Esophagus muscularis mucosa (tissue), 4 donors: ENCODE measurements at places on chromosomes 6 and 20. TPM values are rescaled to one million over a fixed set of nuclear protein-coding genes. Genes with fewer than 3 reads are reported as not detected.

Gene ENPP4
- 27.4 TPM for total RNA-seq

Gene CST8
- not detected for total RNA-seq

Gene EYA4
- 2.1 TPM for total RNA-seq

Gene CGAS
- total RNA-seq, result 4.5 TPM

Gene THBS2
- total RNA-seq, result 25.7 TPM

Gene BPIFB4
- not detected for total RNA-seq

Gene HNF4A
- not detected for total RNA-seq

Gene TINAG
- not detected for total RNA-seq

Gene OR2J3
- total RNA-seq, result not detected

Gene EDN1
- total RNA-seq, result 18.2 TPM

Gene ABRACL
- 4.6 TPM for total RNA-seq

GRCh38 chr6:1819007-1819406, 209.3 kb downstream of the FOXC1 start:
- no peaks in the 10 kb centered on the region for H3K27me3 ChIP-seq
- DNase-seq, result no peak
- H3K4me1 ChIP-seq, result peaks cover 17% of the 10 kb centered on the region

- no peak overlapping the region for H3K27ac ChIP-seq
- no peak for DNase-seq
- H3K27me3 ChIP-seq, result no peaks in the 10 kb centered on the region
- H3K36me3 ChIP-seq, result no peaks in the 10 kb centered on the region
Measured at GRCh38 chr6:6858533-6858982, 249.2 kb upstream of the RREB1 start.

GRCh38 chr6:41429506-41430504, 94.4 kb downstream of the NCR2 start:
- H3K4me3 ChIP-seq, result no peak overlapping the region
- peak overlapping the region; percentile 65 for H3K27ac ChIP-seq
- peaks cover 39% of the 10 kb centered on the region for H3K4me1 ChIP-seq

GRCh38 chr20:4060064-4060795, 44.9 kb upstream of the RNF24 start:
- H3K4me3 ChIP-seq, result no peak overlapping the region
- no peak for DNase-seq
- no peaks in the 10 kb centered on the region for H3K27me3 ChIP-seq
- H3K36me3 ChIP-seq, result no peaks in the 10 kb centered on the region
- no peak overlapping the region for H3K27ac ChIP-seq
- H3K4me1 ChIP-seq, result peaks cover 26% of the 10 kb centered on the region

DNA sequence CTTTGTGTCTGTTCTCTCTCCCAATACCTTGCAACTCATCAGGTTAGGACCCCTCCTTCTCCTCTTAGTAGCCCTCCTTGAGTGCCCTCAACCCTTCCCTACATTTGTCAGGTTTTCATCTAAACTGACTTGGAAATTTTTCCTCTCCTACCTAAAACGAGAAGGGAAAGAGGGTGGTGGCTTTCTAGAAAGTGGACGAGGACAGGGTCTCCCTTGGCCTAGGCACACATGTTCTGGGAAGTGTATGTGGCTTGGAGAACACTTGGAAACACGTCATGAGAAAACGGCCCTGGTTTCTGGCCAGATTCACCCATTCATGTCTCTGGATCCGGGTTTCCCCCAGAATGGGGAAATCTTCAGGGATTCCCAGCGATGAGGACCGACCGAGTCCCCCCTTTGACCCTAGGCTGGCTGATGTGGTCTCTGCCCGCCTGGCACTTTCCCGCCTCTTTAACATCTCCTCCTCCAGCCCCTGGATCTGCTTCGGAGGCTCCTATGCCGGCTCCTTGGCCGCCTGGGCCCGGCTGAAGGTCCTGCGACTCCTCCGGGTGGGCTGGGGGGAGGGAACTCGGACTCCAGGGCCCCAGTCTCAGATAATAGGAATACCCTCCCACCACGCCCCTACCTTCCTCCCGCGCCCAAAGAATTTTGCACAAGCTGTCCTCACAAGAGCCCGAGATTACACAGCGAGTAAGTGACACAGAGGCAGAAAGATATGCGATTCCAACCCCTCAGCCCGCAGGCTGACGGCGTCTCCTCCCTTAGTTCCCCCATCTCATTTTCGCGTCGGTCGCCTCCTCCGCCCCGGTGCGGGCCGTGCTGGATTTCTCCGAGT, 3.0 kb downstream of the PRSS16 start:
- H3K27me3 ChIP-seq, result peaks cover 24% of the 10 kb centered on the region
- H3K36me3 ChIP-seq, result no peaks in the 10 kb centered on the region
- H3K27ac ChIP-seq, result no peak overlapping the region

GRCh38 chr6:101392586-101393230, 800 bp upstream of the GRIK2 start:
- H3K27ac ChIP-seq, result peak overlapping the region; percentile 16
- no peak for DNase-seq
- peaks cover 25% of the 10 kb centered on the region for H3K27me3 ChIP-seq
- H3K36me3 ChIP-seq, result no peaks in the 10 kb centered on the region

- DNase-seq, result no peak
- H3K36me3 ChIP-seq, result no peaks in the 10 kb centered on the region
- peak overlapping the region; percentile 86 for H3K27ac ChIP-seq
- H3K4me3 ChIP-seq, result peak overlapping the region; percentile 77
- H3K27me3 ChIP-seq, result no peaks in the 10 kb centered on the region
- H3K4me1 ChIP-seq, result peaks cover 11% of the 10 kb centered on the region
Measured at GRCh38 chr6:131807321-131807643, 538 bp upstream of the ENPP1 start.

- H3K4me3 ChIP-seq, result no peak overlapping the region
- no peaks in the 10 kb centered on the region for H3K27me3 ChIP-seq
- no peaks in the 10 kb centered on the region for H3K36me3 ChIP-seq
- no peaks in the 10 kb centered on the region for H3K4me1 ChIP-seq
Measured at GRCh38 chr6:13985663-13986325, 61.0 kb downstream of the RNF182 start.

- no peak overlapping the region for H3K27ac ChIP-seq
- H3K27me3 ChIP-seq, result no peaks in the 10 kb centered on the region
- no peaks in the 10 kb centered on the region for H3K36me3 ChIP-seq
- DNase-seq, result no peak
Measured at GRCh38 chr20:62697468-62697912, 11.1 kb upstream of the NTSR1 start.

DNA sequence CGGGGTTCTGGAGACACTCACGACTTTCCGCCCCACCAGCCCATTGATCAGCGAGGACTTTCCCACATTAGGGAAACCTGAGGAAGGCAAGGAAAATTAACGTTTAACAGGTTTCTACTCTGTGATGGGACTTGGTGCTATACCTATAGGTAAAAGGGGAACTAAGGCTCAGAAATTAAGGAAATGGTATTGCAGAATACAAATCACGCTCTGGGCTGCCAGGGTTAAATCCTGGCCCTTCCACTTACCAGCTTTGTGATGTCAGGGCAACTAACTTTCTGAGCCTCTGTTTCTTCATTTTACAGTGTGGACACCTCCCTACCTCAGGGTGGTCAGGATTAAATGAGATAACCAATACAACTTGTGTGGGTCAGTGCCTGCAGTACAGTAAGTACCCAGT, 8.8 kb downstream of the GNL1 start:
- no peak overlapping the region for H3K27ac ChIP-seq
- no peak overlapping the region for H3K4me3 ChIP-seq

DNA sequence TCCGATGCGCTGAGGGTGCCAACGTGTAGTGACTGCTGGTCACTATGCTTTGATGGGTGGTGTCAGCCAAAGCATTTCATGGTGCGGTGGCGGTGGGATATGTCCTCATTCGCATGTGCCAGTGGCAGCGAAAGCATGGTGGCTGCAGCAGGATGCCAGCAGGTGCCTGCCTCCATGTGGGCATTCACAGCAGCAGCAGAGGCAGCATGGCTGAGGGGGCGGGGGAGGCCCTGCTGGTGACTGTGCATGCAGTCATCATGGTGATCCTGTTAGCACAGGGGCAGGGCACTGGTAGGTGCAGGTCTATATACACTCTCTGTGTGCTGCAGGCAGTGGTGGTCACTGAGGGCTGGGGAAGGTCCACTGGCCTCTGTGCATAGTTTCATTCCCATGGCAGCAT, 22.0 kb downstream of the FIG4 start:
- H3K4me1 ChIP-seq, result no peaks in the 10 kb centered on the region
- no peaks in the 10 kb centered on the region for H3K27me3 ChIP-seq
- peaks cover 16% of the 10 kb centered on the region for H3K36me3 ChIP-seq
- DNase-seq, result no peak

- no peak overlapping the region for H3K4me3 ChIP-seq
- DNase-seq, result no peak
- H3K27me3 ChIP-seq, result no peaks in the 10 kb centered on the region
- H3K27ac ChIP-seq, result no peak overlapping the region
Measured at GRCh38 chr6:9537381-9537780, 877.5 kb downstream of the TFAP2A start.

DNA sequence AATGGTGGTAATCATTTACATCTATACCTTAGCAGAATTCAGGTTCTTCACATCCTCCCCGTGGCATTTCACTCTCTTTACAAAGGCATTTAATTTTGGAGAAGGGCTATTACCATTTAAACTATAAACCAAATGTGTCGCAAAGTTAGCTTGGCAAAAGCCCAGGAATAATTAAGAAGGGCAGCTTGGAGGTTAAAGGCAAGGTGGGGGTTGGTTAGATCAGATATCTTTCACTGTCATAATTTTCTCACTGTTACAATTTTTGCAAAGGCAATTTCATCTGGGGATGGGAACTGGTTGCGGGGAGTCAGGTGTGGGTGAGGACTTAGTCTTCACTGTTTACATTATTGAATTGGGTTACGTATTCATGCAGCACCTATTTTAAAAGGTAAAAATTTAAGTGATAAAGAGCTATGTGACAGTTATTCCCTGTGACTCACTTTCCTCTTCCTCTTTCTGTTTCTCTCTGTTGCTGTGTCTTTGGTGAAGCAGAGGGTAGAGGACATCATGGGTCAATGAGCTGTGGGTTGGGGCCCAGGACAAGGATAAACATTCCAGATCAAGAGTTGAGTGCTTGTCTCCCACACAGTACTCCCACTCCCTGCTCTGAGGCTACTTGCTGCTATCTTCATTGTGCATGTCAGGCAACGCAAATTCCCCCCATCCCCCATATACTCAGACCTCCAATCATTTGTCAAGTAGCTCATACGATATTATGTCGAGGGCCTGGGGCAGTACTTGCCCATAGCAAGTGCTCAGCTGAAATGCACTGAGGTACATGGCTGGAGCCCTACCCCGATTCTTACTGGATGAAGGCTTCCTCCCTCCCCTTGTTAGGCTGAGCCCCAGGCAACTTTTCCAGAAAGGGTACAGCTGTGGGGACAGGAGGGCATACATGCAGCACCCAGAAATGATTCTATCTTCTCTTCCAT, 223.1 kb upstream of the MYLIP start:
- H3K4me1 ChIP-seq, result no peaks in the 10 kb centered on the region
- no peak for DNase-seq

DNA sequence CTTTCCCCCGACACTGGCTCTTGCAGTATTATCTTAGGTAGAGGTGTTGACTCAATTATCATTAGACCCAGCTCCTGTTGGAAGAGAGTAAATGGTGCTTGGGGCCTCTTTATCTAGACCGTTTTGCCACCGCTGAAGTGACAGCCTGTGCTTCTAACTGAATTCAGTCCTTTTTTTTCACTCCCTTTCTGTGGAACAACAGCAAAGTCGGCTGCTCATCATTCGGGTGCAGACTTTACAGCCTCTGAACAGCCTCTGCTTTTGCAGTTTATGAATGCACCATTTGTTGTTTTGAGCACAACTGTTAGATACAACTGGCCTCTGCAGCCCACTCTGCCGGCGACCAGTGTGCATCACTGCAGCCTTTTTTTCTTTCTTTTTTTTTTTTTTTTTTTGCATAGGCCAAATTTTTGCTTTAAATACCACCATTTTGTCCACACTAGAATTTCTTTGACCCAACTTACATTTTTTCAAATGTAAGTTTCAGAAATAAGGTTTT, 35.8 kb downstream of the RREB1 start:
- H3K27ac ChIP-seq, result peak overlapping the region; percentile 97
- no peaks in the 10 kb centered on the region for H3K36me3 ChIP-seq
- H3K27me3 ChIP-seq, result no peaks in the 10 kb centered on the region
- no peak for DNase-seq

DNA sequence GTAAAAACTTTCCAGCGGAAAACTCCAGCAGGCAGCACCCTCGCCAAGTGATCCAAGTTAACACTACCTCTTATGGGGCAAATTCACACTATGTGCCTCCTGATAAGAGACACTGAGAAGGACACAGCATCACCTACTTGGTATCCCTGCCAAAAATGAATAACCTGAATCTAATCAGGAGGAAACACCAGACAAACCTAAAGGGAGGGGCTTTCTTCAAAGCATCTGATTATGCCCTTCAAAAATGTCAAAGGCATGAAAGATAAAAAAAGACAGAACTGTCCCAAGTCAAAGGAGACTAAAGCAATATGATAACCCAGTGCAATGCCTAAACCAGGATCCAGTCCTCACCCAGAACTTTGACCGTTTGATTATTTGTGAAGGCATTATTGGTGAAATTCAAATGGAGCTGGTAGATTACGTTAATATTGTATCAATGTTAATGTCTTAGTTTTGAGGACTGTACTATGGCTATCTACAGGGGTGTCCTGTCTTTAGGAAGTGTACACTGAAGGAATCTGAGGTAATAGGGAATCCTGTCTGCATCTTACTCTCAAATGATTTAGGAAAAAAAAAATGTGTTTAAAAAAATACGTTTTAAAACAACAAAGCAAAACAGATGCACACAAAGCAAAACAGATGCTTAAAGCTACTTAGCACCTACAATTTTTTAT, 8.3 kb downstream of the TBC1D7 start:
- H3K27ac ChIP-seq, result no peak overlapping the region
- H3K36me3 ChIP-seq, result peaks cover 85% of the 10 kb centered on the region
- no peaks in the 10 kb centered on the region for H3K4me1 ChIP-seq
- no peak overlapping the region for H3K4me3 ChIP-seq
- no peaks in the 10 kb centered on the region for H3K27me3 ChIP-seq

DNA sequence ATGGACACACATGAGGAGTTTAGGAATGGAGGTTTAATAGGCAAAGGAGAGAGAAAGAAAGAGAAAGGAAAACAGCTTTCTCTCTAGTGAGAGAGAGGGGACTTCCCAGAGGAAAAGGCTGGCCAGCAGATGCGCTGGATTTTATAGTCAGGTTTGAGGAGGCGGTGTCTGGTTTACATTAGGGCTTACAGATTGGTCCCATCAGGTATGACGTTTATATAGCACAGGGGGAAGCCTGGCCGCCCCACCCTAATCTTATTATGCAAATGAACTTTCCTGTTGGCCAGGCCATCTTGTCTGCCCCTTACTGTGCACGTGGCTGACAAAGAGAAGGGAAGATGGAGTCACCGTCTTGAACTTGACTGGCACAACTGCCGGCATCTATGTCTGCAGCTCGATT, 86.6 kb upstream of the QKI start:
- peaks cover 7% of the 10 kb centered on the region for H3K4me1 ChIP-seq
- H3K27me3 ChIP-seq, result no peaks in the 10 kb centered on the region
- no peaks in the 10 kb centered on the region for H3K36me3 ChIP-seq
- no peak for DNase-seq
- no peak overlapping the region for H3K27ac ChIP-seq
- H3K4me3 ChIP-seq, result no peak overlapping the region

DNA sequence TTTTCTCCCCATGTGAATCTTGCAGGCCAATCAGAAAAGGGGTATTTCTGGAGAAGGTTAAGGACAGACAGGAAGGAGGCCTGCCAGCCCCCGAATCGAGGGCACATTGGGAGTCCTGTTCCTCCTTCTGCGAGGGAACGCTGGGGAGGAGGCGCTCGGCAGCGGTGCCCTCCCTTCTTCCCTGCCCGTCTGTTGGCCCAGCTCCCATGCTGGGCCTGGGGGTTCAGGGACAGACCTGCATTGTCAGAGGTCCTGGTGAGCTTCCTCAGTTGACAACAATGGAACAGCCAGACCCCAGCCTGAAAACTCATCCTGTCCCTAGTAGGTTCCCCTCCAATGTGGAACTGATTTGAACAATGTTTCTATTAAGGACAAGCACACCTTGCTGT, 15.1 kb upstream of the SYNJ2 start:
- H3K27me3 ChIP-seq, result no peaks in the 10 kb centered on the region
- DNase-seq, result no peak
- H3K27ac ChIP-seq, result no peak overlapping the region
- no peaks in the 10 kb centered on the region for H3K36me3 ChIP-seq
